ENCODE measurements at places on chromosomes 11 and 22.

GRCh38 chr11:9688716-9689511 is 25.0 kb downstream of the SWAP70 start:
- DNase-seq = no peak

DNA sequence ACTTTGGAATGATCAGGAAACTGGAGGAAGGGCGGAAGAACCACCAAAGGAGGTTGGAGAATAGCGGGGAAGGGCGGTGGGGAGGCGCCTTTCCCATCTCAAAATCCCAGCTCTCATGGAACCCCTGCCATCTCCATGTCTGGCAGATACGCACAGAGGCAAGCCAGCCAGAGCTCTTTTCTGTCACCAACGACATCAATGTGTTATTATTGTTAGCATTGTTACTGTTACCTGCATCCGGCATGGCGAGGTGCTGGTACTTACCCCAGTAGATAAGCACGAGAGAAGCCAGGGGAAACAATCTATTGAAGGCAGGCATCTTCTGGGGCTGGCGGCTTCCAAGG is 969 bp downstream of the SCN3B start:
- DNase-seq = no peak

GRCh38 chr11:23123753-23124152 is 263.5 kb upstream of the CCDC179 start:
- no peak for DNase-seq

- DNase-seq = no peak
Observed at GRCh38 chr11:99979042-99979441, 708.0 kb upstream of the ARHGAP42 start.

DNA sequence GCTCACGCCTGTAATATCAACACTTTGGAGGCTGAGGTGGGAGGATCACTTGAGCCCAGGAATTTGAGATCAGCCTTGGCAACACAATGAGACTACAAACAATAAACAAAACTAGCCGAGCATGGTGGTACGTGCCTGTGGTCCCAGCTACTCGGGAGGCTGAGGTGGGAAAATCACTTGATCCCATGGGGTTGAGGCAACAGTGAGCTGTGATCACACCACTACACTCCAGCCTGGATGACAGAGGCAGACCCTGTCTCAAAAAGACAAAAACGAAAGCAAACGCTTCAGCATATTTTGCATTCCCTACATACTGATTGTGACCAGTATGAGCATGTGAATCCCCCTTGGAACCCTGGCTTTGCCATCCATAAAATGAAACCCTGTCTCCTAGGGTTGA is 33.9 kb upstream of the MN1 start:
- DNase-seq = no peak

- DNase-seq = no peak
Observed at GRCh38 chr22:19966908-19967750, 25.5 kb upstream of the TXNRD2 start.

DNA sequence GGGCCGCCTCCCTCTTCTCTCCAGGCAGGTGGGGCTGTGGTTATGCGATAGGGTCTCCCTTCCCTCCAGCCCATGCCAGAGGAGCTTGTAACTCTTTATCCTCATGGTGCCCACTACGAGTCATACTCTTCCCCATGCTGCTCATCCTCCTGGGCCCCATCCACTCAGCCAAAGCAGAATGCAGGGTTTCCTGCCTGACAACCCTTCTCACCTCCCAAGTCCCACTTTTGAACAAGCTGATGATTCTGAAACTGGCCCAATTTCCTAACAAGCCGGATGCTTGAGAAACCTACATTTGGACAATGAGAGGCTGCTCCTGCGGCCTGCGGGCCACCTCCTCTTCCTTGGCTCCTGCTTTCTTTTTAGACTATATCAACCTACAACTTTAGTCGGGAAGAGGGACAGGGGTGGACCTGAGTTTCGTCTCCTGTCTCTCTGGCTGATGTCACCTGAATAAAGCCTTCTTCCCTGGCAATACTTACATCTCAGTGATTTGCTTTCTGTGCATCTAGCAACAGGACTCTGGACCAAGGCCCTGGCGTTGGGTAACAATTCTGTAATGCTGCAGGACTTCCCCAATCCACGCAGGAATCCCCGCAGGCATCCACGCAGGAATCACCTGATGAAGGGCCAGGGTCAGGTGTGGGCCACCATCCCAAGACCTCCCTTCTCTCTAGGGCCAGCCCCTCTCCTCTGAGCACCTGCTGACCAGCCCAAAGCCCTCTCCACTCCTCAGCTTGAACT is 1.5 kb upstream of the NDUFS8 start:
- DNase-seq = no peak

GRCh38 chr22:42947211-42947990 is 67.5 kb downstream of the PACSIN2 start:
- DNase-seq = no peak

DNA sequence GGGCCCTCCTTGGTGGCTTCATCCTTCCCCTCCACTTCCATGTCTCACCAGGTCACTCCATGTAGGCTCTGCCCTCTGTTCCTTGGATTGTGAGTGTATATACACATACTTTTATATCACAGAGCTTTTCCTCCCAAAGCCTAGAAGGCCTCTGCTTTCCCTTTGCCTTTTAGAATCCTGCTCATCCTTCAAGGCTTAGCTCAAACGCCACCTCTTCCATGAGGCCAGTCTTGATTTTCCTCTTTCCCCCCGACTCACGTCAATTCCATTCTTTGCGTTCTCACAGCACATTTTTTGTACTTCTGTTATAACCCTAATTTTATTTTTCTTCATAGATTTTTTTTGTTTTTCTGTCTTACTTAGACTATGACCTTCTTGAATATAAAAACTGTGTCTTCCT is 3.8 kb downstream of the ABCG4 start:
- no peak for DNase-seq

DNA sequence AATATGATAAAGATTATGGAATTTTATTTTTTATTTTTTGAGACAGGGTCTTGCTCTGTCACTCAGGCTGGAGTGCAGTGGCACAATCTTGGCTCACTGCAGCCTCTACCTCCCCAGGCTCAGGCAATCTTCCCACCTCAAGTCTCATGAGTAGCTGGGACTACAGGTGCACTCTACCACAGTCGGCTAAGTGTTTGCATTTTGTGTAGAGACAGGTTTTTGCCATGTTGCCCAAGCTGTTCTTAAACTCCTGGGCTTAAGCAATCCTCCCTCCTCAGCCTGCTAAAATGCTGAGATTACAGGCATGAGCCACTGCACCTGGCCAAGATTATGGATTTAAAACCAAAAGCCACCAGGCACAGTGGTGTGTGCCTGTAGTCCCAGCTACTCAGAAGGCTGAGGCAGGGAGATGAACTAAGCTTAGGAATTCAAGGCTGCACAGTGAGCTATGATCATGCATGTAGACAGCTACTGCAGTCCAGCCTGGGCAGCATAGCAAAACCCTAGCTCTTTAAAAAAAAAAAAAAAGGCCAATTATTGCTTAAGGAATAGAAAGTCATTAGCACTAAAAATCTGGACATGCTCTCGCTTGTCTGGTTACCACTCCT is 20.2 kb upstream of the CCND1 start:
- no peak for DNase-seq

GRCh38 chr11:113587308-113587739 is 112.1 kb upstream of the DRD2 start:
- DNase-seq = no peak

DNA sequence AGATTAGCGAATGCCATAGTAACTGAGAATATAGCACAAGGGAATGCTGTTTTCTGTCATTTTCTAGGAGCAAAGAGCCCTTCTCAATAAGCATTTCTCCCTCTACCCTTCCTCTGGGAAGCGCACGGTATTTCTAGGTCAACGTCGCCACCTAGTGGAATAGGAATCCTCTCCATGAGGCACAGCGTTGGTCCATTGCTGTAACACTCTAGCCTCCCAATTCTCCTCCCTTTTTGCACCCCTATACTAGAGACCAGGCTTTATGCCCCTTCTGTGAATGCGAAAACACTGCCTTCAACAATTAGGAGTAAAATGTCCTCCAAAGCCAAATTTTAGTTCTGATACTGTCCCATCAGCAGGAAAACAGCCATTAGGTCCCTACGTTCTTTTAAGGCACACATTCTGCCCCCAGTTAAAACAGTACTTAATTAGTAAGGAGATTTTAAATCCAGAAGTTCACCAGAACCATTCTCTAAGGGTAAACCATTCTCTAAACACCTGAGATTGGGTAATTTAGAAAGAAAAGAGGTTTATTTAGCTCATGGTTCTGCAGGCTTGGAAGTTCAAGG is 12.8 kb upstream of the HYLS1 start:
- no peak for DNase-seq

DNA sequence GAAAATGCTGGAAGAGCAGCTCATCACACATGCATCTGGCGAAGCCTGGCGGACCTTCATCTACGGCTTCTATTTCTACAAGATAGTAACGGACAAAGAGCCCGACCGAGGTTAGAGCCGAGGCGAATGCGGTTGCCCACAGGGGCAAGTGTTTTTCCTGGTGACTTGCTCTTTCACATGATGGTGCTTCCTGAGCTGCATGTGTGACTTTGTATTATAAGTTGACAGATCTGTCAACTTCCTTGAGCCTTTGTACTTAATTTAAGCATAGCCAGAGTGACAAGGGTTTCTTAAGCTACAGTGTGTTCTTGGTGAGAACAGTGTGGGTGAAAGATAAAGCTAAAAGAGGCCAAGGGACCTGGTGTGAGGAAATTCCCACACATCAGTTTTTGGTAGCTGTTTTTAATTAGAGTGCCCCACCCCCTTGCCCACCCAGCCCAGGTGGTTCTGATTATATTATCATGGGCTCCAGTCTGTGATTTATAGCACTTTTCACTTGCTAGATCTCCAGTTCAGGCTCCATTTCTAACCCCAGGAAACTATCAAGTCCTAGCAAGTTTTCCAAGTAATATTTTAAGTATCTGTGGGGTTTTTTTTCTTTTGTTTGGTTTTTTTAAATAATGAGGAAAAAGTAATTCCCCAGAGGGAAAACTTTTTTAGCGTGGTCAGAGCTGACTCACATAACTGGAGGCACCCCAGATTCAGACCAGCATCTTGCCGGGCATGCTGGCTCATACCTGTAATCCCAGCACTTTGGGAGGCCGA is 68.0 kb upstream of the YWHAH start:
- DNase-seq = no peak

DNA sequence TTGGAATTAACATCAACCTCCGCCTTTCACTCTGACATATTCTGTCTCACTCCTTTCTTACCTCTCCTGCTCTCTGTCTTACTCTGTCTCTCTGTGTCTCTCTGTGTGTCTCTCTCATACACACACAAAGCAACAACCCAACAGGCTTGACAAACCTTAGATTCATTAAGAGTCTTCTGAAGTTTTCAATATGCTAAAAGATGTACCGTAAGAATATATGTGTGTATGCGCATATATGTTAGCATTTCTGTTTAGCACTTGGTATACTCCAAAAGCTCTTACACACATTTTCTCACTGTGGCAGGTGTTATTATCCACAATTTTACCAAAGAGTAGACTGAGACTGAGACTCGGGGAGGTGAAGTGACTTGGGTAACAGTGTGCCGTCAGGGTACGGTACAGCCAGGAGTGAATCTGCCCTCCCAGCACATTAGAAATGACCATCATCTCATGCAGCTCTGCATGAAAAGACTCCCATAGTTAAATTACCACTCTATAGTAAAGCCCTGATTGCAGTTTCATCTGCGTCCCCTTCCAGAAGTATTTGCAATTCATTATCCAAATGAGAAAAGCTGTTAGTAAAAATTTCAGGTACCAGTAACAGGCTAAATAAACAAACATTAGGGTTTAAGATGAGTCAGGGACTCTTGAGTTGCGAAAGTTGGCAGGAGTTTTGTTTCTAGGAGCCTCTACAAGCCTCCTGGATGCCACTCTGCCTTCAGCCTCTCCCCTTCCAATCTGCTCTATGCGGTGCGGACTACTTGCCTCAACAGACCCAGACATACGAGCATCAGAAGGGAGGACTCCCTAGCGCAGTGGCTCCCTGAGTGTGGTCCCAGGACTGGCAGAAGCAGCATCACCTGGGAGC is 195.2 kb upstream of the TMEM45B start:
- no peak for DNase-seq

GRCh38 chr22:23803001-23803819 is 16.4 kb downstream of the SMARCB1 start:
- no peak for DNase-seq

- no peak for DNase-seq
Observed at GRCh38 chr11:125603207-125603606, 10.6 kb downstream of the STT3A start.

DNA sequence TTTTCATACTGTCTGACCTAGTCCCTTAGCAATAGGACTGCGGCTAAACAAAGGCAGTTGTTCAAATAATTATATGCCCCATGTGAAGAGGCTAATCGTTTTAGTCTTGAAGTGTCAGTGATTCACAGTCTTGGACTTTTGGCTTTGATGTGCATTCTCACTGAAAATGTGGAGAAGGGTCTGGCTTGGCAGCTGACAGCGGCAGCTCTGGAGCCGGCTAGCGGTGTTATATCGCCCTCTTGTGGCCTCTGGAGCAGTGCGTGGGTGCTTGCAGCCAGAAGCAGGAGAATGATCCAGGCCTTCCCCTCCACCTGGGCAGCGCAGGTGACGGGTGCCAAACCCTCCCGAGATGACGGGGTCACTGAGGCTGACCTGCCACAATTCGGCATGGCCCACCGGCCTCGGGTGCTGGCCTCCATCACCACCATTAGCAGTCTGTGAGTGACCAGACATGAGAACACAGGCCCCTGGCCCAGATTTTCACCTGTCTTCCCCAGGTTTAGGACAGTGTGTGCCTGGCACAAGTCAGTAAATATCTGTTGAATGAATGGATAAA is 90.3 kb upstream of the PITPNB start:
- no peak for DNase-seq

DNA sequence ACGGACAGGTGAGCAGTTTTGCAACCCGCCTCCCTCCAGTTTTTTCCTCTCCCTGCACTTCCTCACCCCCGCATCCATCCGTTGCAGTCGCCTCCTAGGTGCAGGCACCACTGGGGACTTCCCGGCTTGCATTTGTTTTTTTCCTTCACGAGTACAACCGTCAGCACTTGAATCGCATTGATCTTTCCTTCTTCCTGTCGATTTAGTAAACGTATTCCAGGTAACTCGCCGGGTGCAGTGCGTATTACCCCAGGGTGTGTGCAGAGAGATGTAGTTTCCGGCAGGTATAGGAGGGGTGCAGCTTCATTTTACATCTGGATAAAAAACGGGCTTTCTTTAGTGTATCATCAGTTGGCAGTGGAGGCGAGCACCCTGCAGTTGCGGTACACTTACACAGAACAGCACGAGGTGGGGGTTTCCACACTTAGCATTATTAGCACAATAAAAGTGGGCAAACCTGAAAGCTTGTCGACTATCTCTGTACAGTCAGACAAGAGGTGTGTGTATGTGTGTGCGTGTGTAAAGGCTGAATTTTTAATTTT is at the start of gene SORL1-AS1:
Gene SORL1-AS1, minus strand, starts transcription at position 359 of the 542 bp plus-strand sequence.
- peak; percentile 72 for DNase-seq

DNA sequence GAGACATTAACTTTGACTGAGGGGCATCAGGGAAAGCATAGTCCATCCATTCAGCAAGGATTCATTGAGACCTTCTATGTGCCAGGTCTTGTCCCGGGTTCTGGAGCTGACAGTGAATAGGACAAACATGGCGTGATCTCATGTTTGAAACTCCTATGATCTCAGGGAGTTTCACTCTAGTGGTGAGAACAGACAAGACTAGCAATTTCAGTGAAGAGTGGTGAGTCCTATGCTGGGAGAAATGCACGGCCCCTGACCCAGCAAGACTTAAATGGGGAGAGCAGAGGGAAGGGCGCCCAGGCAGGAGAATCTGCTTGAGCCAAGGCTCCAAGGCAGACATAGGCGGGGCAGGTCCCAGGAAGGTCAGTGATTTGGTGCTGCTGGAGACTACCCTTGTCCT is 155.7 kb downstream of the CEP164 start:
- DNase-seq = no peak

GRCh38 chr22:47355776-47356510 is 593.5 kb downstream of the TBC1D22A start:
- DNase-seq = no peak

GRCh38 chr22:20499769-20500168 is 4.2 kb upstream of the KLHL22 start:
- DNase-seq = no peak

Data from natural killer cell treated with Interleukin-12 subunit alpha and Interleukin-12 subunit beta and Interleukin-15 and Interleukin-18, amount 100 ng/mL, for 72 hours (primary cell).